Psoas muscle (tissue), 8 donors: ENCODE measurements at places on chromosomes 6 and 20. TPM values are rescaled to one million over a fixed set of nuclear protein-coding genes. Genes with fewer than 3 reads are reported as not detected.

ZNF165 gene
- total RNA-seq: not detected

CARMIL1 gene
- total RNA-seq: 0.76 TPM

DNA sequence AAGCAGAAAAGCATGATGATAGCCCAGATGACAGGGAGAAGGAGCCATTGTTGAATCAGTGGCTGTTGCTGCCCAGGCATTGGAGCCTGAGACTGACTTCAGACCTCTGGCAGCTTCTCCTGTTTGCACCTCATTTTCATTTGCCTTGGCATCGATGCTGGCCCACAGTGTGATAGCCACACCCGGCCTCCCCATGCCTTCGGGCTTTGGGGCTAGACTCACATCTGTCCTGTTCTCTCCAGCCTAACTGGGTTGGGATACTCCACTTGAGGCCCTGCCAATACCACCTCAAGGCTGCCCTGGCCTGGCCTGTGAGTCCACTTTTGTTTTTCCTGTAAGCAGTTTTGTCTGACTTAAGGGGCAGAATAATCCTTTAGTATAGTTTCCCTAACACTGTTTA lies 140.4 kb downstream of the UST start:
- H3K4me1 ChIP-seq: no peaks in the 10 kb centered on the region
- H3K4me3 ChIP-seq: no peak overlapping the region
- no peaks in the 10 kb centered on the region for H3K36me3 ChIP-seq
- DNase-seq: no peak
- H3K27ac ChIP-seq: no peak overlapping the region

- peaks cover 11% of the 10 kb centered on the region for H3K4me1 ChIP-seq
- DNase-seq: no peak
- H3K27me3 ChIP-seq: no peaks in the 10 kb centered on the region
These were observed 177.3 kb downstream of the CDKAL1 start for GRCh38 chr6:20711518-20711917.

DNA sequence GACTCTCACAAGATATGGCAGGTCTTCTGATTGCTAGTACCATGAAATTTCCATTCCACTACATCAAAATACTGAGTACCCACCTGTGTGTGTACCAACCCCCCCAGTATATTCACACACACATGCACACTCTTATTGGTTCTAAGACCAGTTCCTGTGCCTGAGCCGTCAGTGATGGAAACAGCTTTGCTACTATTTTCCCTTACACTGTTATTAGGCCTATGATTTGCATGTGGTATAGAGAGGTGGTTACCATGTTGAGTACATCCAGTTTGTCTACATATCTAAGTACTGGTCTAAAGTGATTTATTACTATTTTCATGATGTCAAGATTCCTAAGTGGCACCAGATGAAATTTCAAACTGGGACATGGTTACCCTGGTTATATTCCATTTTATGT lies 459.9 kb downstream of the BCKDHB start:
- H3K27ac ChIP-seq: no peak overlapping the region
- H3K4me1 ChIP-seq: no peaks in the 10 kb centered on the region
- no peaks in the 10 kb centered on the region for H3K27me3 ChIP-seq
- no peak for DNase-seq
- H3K4me3 ChIP-seq: no peak overlapping the region

DNA sequence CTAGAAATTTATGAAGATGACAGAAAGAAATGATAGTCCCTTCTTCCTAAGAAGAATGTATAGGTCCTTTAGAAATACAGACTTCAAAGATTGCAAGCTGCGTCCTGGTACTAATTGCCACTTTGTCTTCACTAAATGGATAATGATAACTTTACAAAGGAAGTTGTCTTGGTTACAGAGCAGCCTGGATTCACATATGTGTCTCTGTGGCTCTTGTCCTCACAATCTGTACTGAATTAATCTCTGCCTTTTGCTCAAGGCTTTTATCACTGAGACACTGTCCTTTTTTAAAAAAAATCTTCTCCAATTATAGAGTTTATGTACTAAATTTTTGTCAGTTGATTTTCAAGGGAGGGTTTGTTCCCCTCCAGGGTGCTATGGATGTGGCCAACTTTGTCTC lies 17.5 kb upstream of the MRAP2 start:
- H3K4me3 ChIP-seq: no peak overlapping the region
- H3K36me3 ChIP-seq: no peaks in the 10 kb centered on the region
- no peaks in the 10 kb centered on the region for H3K27me3 ChIP-seq
- no peaks in the 10 kb centered on the region for H3K4me1 ChIP-seq
- no peak overlapping the region for H3K27ac ChIP-seq

DNA sequence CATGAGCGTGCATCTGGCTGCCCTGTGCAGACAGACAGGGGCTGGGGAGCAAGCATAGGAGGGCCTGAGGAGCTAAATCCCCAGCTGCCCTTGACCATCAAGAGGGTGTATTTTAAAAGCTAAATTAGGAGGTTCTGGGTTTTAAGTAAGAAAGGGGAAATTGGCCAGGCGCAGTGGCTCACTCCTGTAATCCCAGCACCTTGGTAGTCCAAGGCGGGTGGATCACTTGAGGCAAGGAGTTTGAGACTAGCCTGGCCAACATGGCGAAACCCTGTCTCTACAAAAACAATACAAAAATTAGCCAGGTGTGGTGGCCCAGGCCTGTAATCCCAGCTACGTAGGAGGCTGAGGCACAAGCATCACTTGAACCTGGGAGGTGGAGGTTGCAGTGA lies 27.8 kb downstream of the SERPINB6 start:
- H3K27me3 ChIP-seq: no peaks in the 10 kb centered on the region
- no peak overlapping the region for H3K27ac ChIP-seq
- peaks cover 9% of the 10 kb centered on the region for H3K36me3 ChIP-seq
- peak overlapping the region; percentile 9 for H3K4me3 ChIP-seq

DNA sequence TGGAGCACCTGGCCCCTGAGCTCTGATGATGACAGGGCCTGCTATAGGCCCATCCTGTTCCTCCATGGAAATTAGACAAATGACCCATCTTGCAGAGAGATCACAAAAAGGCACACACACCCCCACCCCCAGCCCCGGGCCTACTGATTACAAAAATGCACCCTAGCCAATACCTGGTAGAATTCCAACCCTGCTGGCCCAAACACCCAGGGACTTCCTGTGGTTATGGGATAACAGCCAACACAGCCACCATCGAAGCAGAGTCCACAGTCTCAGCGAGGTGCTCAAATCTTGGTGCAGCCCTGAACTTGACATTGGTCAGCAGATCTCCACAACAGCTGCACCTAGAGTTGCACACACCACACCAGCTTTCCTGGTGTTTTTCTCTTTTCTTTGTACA lies 17.0 kb downstream of the NCR2 start:
- no peaks in the 10 kb centered on the region for H3K36me3 ChIP-seq
- no peak overlapping the region for H3K27ac ChIP-seq
- H3K4me1 ChIP-seq: no peaks in the 10 kb centered on the region
- no peak overlapping the region for H3K4me3 ChIP-seq
- H3K27me3 ChIP-seq: no peaks in the 10 kb centered on the region

DNA sequence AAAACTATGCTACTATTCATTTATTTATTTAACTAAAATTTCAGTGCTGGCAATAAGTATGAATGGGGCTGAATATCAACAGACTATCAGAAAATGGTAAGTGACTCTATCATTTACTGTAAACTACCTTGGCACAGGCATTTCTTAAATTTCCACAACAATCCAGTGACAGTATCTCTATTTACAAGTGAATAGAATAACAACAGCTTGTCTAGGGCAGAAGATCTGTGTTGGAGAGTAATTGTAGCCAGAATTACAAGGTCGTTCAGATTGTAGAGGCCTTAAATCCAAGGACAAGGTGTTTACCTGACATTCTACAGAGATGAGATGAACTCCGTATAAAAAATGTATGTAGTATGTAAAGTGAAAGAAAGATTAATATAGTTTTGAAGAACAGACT lies 193.8 kb upstream of the SIM1 start:
- no peak for DNase-seq
- H3K4me1 ChIP-seq: no peaks in the 10 kb centered on the region
- H3K36me3 ChIP-seq: no peaks in the 10 kb centered on the region
- no peak overlapping the region for H3K4me3 ChIP-seq
- no peaks in the 10 kb centered on the region for H3K27me3 ChIP-seq

DNA sequence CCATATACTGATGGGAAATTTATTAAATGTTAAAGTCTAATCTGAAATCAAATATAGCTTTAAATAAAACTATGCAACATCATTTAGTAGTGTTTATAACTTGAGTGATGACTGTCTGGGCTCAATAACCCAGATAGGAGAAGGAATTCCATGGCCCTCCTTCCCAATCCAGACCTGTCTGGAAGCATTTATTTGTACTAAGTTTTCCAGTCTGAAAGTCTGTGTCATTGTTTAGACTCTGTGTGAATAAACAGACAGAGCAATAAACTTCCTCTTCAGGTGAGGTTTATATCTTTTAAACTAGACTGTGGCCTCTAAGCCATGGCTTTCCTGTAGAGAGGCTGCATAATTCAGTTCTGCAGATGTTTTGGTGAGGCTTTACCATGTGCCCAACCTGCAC lies 176.4 kb downstream of the SOX4 start:
- H3K27ac ChIP-seq: no peak overlapping the region
- no peak overlapping the region for H3K4me3 ChIP-seq
- peaks cover 3% of the 10 kb centered on the region for H3K4me1 ChIP-seq
- DNase-seq: no peak

- no peaks in the 10 kb centered on the region for H3K27me3 ChIP-seq
- peak; percentile 15 for DNase-seq
- no peak overlapping the region for H3K27ac ChIP-seq
- H3K4me3 ChIP-seq: no peak overlapping the region
- no peaks in the 10 kb centered on the region for H3K4me1 ChIP-seq
These were observed 12.2 kb downstream of the RAET1G start for GRCh38 chr6:149910721-149911151.

- no peaks in the 10 kb centered on the region for H3K4me1 ChIP-seq
- no peak overlapping the region for H3K4me3 ChIP-seq
These were observed 46.5 kb downstream of the SMLR1 start for GRCh38 chr6:130873746-130874145.

DNA sequence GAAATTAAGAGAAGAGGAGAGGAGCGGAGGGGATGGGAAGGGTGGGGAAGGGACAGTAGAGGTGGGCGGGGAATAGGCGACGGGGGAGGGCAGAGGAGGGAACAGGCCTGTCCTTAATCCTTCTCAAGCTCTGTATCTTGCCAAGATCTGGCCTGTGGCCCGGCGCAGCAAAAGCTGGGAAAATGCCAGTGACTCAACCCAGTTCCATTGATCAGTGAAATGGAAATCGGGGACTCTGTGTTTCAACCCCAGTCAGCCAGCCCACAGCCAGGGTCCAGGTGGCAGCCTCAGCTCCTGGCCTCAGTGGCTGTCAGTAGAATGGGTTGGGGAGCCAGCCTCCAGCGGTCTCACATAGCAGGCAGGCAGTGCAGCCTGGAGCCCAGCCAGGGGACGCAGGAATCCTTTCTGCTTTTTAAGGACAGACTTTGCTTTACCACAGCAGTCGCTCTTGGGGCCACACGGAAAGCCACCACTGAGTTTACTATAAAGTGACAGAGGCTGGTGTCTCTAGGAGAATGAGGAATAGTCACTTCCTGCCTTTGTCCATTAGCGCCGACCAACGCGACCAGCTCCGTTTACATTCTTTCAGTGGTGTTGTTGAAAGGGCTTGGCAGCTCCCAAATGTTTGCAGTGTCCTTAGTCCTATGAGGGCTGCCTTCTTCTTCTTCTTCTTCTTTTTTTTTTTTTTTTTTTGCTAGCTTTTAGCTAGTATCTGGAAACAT lies 128.0 kb downstream of the RIN2 start:
- H3K27ac ChIP-seq: peak overlapping the region; percentile 86
- no peaks in the 10 kb centered on the region for H3K36me3 ChIP-seq
- peaks cover 63% of the 10 kb centered on the region for H3K4me1 ChIP-seq

GRCh38 chr6:105374010-105374420 lies 28.9 kb downstream of the PREP start:
- DNase-seq: no peak
- peaks cover 7% of the 10 kb centered on the region for H3K4me1 ChIP-seq
- no peaks in the 10 kb centered on the region for H3K27me3 ChIP-seq
- peaks cover 75% of the 10 kb centered on the region for H3K36me3 ChIP-seq
- H3K27ac ChIP-seq: no peak overlapping the region

GRCh38 chr20:44796311-44796710 lies 14.0 kb downstream of the RIMS4 start:
- no peaks in the 10 kb centered on the region for H3K36me3 ChIP-seq
- no peaks in the 10 kb centered on the region for H3K4me1 ChIP-seq
- DNase-seq: no peak
- H3K27ac ChIP-seq: no peak overlapping the region
- peaks cover 3% of the 10 kb centered on the region for H3K27me3 ChIP-seq

DNA sequence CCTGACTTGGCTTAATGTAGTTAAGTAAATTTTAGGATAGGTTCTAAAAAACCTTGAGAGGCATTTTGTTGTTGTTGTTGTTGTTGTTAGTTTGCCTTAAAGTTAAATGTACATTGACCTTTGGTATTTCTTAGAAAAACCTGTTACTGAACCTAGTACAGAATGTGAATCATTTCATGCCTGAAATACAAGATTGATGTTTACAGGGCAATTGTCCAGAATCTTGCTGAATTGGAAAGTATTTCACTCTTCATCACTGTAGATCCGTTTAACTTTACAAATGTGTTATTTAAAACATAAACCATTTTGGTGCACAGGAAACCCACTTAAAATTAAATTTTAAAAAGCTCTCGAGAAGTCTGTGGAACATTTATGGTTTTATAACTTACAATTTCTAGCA lies 75.0 kb downstream of the CEP57L1 start:
- DNase-seq: no peak
- H3K27ac ChIP-seq: peak overlapping the region; percentile 4
- peaks cover 13% of the 10 kb centered on the region for H3K4me1 ChIP-seq

- no peak for DNase-seq
- no peaks in the 10 kb centered on the region for H3K27me3 ChIP-seq
- H3K36me3 ChIP-seq: no peaks in the 10 kb centered on the region
- H3K4me3 ChIP-seq: no peak overlapping the region
- no peak overlapping the region for H3K27ac ChIP-seq
- peaks cover 5% of the 10 kb centered on the region for H3K4me1 ChIP-seq
These were observed 37.0 kb upstream of the PKHD1 start for GRCh38 chr6:52124126-52125121.

DNA sequence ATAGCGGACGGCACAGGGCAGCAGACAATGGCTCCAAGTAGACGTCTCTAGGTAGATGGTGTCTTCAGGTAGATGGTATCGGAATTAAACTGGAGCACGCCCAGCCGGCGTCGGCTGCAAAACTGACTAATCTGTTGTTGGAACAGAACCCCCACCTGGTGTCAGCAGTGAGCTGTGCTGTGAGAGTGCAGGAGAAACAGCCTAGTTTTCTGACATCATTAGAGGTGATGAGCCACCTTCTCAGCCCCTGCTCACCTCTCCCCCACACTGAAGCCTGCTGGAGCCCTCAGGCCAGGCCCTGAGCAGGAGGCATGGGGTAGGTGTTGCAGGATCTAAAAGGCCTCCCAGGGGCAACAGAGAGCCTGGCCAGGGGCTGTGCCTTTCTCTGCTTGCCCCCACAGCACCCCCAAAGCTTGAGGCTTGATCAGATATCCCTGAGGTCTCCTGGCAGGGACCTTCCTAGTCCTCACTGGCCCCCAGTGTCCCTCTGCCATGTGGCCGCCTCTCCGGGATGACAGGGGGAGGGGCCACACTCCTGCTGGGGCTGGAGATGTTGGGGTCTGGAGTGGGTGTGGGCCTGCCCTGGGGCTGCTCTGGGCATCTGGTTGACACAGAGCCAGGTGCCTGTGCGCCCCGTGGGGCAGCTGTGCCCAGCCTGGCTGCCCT lies 6.9 kb upstream of the HELZ2 start:
- no peak overlapping the region for H3K27ac ChIP-seq
- H3K27me3 ChIP-seq: no peaks in the 10 kb centered on the region
- no peak overlapping the region for H3K4me3 ChIP-seq
- DNase-seq: no peak
- peaks cover 5% of the 10 kb centered on the region for H3K4me1 ChIP-seq
- H3K36me3 ChIP-seq: no peaks in the 10 kb centered on the region

GRCh38 chr20:61722146-61722678 lies 343.5 kb downstream of the TAF4 start:
- H3K4me3 ChIP-seq: no peak overlapping the region
